ENCODE measurements at places on chromosomes 2 and 18.

DNA sequence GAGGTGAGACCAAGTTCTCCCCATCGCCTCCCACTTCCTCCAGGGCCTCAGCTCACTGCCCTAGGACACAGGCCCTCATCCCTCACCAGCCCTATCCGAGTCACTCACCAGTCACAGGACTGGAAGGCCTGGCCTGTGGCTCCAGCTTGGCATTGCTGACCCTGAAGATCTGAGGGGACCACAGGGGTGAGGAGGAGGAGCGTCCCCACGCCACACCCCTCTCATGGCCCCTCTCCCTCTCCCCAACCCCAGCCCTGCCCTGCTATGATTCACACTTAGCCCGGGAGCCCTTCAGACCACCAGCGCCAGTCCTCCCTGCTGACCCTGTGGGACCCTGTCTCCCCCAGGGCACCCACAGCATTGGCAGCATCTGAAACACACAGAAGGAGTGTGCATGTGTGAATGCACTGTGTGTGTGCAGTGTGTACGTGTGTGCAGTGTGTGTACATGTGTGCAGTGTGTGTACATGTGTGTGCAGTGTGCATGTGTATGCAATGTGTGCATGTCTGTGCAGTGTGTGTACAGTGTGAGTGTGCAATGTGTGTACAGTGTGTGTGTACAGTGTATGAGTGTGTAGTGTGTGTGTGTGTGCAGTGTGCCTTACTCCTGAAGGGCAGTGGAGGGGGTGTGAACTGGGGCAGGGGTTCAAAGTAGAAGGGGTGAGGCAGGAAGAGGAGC, 29.4 kb upstream of the ANKRD62 start:
- DNase-seq: no peak

- no peak for DNase-seq
These were observed 40.5 kb upstream of the PEX13 start for GRCh38 chr2:60976875-60977561.

DNA sequence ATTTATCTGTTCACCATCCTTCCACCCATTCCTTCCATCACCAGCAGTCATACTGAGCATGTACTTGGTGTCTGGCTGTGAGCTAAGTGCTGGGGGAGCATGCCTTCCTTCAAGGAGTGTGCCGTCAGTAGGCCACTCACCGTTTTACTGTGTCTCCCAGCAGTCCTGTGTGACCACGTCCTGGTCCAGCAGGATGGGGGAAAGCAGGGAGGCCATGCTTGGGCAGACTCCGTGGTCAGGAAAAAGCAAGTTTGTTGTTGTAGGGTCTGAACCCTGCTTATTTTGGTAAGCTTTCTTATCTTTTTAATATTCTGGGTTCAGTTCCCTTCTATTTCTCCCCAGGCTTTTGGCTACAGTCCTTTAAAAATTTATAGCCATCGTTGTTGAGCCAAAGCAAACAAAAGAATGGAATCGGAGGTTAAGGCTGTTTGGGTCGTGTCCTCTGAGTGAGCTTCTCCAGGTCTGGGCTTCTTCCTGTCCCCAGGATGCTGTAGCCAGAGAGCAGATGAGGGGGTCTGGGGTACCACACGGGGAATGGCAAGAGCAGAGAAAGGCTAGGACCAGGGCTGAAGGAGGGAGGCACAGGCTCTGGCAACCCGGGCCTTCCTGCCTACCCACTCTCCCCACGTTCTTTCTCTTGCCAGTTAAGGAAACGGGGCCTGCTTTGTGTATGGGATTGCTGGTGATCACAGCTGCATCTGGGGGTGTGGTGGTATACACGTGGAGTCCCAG, 13.5 kb downstream of the SLC30A3 start:
- DNase-seq: no peak

GRCh38 chr2:217724471-217724870, 278.3 kb downstream of the TNS1 start:
- no peak for DNase-seq

- DNase-seq: no peak
These were observed 290.8 kb downstream of the DYSF start for GRCh38 chr2:71743995-71744675.

DNA sequence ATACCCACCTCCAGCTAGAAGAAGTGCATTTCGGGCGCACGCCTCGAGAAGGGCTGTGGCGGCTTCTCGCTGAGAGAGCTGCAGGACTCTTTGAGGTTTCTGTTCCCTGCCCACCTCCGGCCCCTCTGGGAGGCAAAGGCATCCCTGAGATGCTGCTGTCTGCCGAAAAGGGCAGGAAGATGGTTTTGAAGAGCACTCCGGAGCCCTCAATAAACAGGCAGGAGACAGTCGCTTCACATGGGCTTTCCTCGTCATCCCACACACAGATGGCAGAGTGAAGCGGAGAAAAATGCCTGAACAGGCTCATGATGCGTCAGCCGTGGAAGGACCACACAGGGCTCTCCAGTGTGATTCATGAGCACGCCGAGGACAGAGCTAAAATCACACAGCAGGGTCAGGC, 25.4 kb upstream of the GLI2 start:
- DNase-seq: no peak

- no peak for DNase-seq
These were observed 243.5 kb upstream of the ZNF521 start for GRCh38 chr18:25595274-25596060.
